ENCODE measurements at places on chromosomes 2 and 18.
A peak's percentile ranks its signal among the peaks of the same experiment; 100 is the strongest.

DNA sequence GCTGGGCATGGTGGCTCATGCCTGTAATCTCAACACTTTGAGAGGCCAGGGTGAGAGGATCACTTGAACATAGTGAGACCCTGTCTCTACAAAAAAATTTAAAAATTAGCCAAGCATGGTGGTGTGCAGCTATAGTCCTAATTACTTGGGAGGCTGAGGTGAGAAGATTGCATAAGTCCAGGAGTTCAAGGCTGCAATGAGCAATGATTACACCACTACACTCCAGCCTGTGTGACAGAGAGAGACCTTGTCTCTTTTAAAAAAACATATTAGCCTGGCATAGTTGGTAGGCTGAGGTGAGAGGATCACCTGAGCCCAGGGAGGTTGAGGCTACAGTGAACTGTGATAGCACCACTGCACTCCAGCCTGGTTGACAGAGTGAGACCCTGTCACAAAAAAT is 13.7 kb downstream of the TRAPPC8 start:
- no peak for DNase-seq

DNA sequence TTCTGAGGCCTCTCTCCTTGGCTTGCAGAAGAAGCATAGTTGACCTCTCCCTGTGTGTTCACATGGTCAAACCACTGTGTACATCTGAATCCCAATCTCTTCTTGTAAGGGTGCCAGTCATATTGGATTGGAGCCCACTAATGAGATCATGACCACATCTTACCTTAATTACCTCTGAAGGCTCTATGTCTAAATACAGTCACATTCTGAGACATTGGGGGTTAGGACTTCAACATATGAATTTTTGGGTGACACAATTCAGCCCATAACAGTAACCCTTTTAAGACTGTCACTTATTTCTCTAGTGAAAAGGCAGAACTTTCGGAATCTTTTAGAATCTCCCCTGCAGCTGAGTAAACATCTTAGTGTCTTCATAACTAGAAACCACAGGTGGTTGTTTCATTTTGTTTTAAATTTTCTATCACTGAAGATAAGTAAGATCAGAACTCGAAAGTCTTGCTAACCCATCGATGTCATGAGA is 33.3 kb downstream of the BMP10 start:
- peak; percentile 11 for DNase-seq

DNA sequence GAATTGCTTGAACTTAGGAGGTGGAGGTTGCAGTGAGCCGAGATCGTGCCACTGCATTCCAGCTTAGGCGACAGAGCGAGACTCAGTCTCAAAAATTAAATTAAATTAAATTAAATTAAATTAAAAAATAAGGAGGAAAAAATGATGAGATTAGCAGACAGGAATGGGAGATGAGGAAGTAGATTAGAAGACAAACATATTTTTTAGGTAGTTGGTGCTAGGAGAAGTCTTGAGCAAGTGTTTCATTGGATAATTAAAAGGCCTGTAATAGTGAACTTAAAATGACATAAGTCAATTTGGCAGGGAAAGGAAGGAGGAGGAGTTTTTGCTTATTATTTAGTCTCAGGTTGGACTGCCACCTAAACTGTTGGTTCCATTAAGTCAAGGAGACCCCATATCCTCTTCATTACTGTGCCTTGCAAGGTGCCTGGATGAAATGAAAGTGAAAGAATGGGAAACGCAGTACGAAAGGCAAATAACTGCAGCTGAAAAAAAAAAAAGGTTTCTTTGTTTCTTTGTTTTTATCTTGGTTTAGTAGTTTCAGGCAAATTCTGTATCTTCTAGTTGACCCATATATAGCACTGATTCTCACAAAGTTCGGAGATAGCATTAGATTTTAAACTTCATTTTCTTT is 162.0 kb downstream of the SLC8A1 start:
- DNase-seq = no peak

- no peak for DNase-seq
These were observed 23.3 kb downstream of the GRB14 start for GRCh38 chr2:164597983-164598382.

DNA sequence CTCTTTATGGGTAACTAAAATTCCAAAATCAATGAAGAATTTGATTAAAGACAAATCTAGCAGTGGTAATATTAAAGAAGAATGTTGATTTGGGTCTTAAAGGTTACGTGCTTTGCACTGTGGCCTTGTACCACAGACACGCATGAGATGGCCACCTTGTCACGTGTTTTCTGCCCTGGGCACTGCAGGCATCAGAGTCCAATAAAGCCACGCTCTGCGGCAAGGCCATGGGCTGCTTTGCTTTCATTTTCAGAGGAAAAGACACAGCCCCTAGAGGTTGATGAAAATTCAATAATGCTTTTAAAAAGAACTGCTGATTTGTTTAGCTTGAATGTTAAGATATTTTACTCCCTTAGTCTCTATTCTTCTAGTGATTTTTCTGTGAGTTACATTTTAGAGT is 30.4 kb downstream of the AOX1 start:
- DNase-seq = no peak

DNA sequence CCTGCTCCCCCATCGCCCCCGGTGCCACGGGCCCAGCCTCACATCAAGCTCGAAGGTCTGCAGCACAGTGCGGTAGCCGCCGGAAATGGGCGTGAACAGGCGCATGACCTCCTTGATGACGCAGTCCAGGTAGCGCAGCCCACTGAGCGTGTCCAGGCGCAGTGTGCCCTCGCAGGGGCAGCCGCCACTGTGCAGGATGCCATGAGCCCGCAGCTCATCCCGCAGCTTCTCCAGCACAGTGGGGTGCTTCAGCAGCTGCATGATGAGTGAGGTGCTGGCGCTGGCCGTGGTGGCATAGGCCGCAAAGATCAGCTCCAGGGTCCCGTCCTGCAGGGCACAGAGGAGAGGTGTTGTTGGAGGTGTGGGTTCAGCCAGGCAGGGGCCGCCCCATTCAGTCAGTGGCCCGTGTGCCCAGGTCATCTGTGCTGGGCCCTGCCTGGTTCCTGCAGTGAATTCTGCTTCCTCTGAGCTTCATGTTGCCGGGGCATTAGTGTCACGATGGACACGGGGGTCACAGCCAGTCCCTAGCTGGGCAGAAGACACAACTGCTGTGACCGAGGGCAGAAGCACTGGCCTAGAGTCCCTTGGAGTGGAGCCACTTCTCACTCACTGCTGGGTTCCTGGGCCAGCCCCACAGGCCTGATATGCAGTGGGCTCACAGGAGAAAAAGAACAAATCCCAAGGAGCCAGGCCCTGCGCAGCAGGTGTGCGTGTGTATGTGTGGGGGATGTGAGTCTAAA is 14.5 kb downstream of the CYP26B1 start:
- no peak for DNase-seq

GRCh38 chr2:185628985-185629384 is 109.6 kb upstream of the FSIP2 start:
- peak; percentile 1 for DNase-seq

GRCh38 chr2:15842758-15843666 is 97.3 kb upstream of the MYCN start:
- DNase-seq = no peak

- DNase-seq = peak; percentile 91
These were observed 8.3 kb downstream of the TM4SF20 start for GRCh38 chr2:227370791-227371312.

DNA sequence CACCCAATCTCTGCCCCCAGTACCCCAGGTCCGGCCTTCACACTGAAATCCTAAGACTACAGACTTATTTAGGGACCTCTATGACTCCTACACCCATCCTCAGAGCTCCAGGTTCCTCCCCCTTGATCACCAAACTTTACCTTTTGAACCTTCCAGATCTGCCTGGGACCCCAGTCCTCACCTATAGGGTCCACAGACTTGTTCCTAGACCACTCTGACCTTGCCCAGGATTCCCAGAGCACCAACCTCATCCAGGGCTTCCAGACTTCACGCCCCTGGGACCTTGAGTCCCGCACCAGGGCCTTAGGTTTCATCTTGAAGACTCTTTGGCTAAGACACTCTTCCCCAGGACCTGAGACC is 462 bp downstream of the CHCHD5 start:
- no peak for DNase-seq

DNA sequence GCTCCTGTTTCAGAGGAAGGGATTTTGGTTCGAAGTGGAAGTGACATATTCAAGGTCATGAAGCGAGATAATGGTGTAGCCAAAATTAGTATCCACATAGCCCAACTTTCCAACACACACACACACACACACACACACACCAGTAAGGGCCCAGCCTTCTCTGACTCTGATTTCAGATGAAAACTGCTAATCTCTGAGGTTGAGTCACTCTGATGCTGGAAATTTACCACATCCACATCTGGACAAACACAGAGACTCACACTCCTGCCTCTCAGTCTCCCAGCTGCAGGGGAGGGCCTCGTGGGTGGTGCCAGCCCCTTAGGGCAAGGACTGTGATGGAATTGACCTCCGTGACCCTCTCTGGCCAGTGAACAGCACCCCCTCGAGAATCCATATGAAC is 29.0 kb upstream of the SLC35F6 start:
- peak; percentile 80 for DNase-seq

- DNase-seq = no peak
These were observed 30.1 kb downstream of the COA5 start for GRCh38 chr2:98578231-98578630.

GRCh38 chr2:215775106-215775505 is 238.2 kb downstream of the MREG start:
- DNase-seq = no peak

DNA sequence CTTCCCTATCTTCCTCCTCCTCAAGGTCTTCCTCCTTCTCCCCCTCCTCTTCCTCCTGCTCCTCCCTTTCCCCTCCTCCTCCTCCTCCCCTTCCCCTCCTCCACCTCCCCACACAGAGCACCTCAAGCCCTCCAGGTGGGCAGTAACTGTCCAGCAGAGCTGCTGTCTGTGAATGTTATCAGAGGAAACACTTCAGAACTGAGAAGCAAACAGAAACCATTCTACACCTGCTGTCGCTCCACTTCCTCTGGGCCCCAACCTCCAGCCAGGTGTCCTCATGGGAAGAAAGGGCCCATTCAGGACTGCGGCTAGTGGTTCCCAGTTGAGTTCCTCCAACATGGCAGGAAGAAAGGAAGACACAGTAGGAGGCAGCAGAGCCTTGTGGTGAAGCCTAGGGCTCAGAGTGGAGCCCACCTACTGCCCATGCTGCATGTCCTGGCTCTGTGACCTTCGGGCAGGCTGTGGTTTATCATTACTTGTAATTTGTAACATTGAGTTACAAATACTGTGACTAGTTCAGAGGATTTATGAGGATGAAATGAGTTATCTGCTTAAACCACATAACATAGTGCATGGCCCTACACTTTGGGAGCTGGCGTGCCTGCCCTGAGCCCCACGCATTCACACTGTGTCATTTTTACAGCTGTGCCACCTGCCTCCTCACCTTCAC is 165.9 kb upstream of the ID2 start:
- DNase-seq = no peak

- DNase-seq = no peak
These were observed 555.9 kb upstream of the VRK2 start for GRCh38 chr2:57490741-57491140.

DNA sequence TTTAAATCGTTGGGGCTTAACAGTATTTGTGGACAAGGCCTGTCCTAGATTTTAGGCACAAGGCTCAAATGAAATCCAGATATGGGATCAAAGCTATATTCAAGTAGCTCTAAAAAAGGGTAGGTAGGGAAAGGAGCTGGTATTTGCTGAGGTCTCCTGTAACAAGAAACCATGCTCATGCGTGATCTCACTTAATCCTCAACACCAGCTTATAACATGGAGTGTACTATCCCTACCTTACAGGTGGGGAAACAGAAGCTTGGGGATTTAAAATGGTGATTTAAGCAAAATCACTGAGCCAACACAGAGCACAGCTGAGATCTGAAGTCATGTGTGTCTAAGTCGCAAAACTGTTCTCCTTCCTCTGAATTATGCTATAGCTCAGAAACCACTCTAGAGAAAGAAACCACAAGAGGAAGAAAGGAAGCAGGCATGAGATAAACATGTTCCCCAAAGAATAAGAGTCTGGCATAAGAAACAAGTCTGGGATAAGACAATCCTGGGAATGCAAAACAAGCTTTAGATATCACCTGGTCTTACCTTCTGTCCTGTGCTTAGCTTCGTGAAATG is 43.1 kb downstream of the CYRIA start:
- no peak for DNase-seq

GRCh38 chr2:42128721-42129486 is 40.2 kb upstream of the EML4 start:
- peak; percentile 96 for DNase-seq

- DNase-seq = peak; percentile 82
These were observed 212.2 kb upstream of the THUMPD2 start for GRCh38 chr2:39991298-39991697.

DNA sequence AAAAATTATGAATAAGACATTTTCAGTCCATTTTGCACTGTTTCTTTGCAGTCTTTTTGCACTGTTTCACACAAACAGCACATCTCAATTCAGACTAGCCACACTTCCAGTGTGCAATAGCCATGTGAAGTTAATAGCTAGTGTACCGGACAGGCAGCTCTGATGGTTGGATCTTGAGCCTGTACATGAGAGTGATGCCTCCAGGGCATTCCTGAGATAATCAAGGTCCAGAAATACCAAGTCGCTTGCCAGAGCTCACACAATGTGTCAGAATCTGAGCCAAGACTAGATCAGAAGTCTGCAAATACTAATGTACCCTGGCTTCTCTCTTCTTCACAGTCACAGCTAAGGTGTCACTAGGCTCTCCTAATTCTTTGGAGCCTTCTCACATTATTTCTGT is 180.2 kb downstream of the OSR1 start:
- DNase-seq = no peak

DNA sequence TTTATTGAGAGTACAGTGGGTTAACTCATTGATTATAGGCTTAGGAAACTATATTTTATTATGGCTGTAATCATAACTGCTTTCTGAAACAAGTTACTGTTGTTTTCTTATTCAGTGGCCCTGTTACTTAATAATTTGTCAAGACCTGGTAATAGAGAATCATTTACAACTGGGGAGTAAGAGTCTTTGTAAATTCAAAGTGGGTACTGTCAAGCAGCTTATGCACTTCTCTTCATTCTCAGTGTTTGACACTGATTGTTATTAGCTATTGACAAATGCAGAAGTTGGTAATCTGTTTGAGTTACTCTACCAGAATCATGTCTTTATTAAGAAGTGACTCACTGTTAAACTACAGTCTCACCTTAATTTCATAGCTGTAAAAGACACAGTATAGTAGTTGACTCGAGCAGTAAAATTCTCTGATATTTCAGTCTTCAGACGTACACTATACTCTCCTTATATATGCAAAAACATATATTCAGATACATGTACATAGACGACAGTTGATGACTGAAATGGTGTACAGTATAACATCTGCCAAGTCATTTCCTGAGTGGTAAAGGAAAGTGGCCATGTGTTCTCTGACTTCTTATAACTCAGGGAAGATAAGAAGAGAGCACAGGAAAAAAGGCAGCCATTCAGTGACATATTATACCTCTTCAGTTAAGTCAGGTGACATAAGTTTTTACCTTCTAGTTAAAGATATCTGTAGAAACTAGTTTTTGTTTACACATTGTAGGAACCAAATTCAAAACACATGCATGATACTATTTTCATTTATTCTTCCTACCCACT is 36.0 kb upstream of the TTC27 start:
- DNase-seq = peak; percentile 8

DNA sequence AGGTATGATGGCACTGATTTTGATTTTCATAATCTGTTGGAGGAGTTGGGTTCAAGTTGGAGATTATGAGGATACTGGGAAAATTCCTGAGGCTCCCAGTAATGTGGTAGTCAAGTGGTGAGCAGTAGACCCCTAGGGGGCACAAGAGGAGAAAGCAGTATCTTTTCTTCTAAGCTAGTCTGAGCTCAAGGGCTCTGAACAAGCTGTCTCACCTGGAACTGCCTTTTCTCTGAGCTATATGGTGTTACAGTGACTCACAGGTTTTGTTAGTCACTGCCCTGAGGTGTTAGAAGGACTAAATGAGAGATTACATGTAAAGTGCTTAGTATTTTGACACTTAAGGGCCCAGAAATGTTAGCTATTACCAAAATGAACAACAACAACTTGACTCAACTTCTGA is 42.2 kb downstream of the CD302 start:
- peak; percentile 32 for DNase-seq
